A549 treated with DMSO at 1 μM for 4 hours (cell line): ENCODE measurements at places on chromosomes 2 and 18. TPM values are rescaled to one million over a fixed set of nuclear protein-coding genes. Genes with fewer than 3 reads are reported as not detected.

Gene AGXT
- total RNA-seq = not detected in 5 replicates

Gene CFAP53
- 0.27 to 0.50 TPM (median 0.33 TPM) in 5 replicates for total RNA-seq

Gene GKN1
- total RNA-seq = 0.57 to 0.74 TPM (median 0.71 TPM) in 5 replicates

Gene LIMS4
- total RNA-seq = 0.32 to 0.99 TPM (median 0.59 TPM) in 5 replicates

Gene TSPYL6
- not detected in 5 replicates for total RNA-seq

Gene KIAA2012
- total RNA-seq = not detected in 5 replicates

Gene ZSWIM2
- not detected in 5 replicates for total RNA-seq

Gene HOXD12
- not detected in 5 replicates for total RNA-seq

Gene SPAST
- 12.4 to 20.6 TPM (median 18.0 TPM) in 5 replicates for total RNA-seq

Gene ABCB11
- 0.01 to 0.03 TPM (median 0.02 TPM) in 3 of 5 replicates, not detected in the others for total RNA-seq

Gene KHK
- 7.3 to 10.5 TPM (median 8.9 TPM) in 5 replicates for total RNA-seq

Gene HSPE1
- 466 to 796 TPM (median 530 TPM) in 5 replicates for total RNA-seq

Gene DNMT3A
- 7.0 to 10.7 TPM (median 9.7 TPM) in 5 replicates for total RNA-seq

Gene CPLX4
- total RNA-seq = not detected in 5 replicates

Gene C2orf80
- total RNA-seq = not detected in 5 replicates

Gene TWIST2
- 10.1 to 20.6 TPM (median 18.8 TPM) in 5 replicates for total RNA-seq

Gene HRH4
- not detected in 5 replicates for total RNA-seq

Gene STPG4
- total RNA-seq = not detected in 5 replicates

Gene FEV
- not detected in 5 replicates for total RNA-seq

Gene TMEM163
- 0.08 to 0.15 TPM (median 0.12 TPM) in 4 of 5 replicates, not detected in the other for total RNA-seq

Gene TUBA3E
- not detected in 5 replicates for total RNA-seq

Gene FHOD3
- total RNA-seq = 2.3 to 2.8 TPM (median 2.4 TPM) in 5 replicates

Gene ABCG8
- not detected in 5 replicates for total RNA-seq

Gene MLPH
- total RNA-seq = 180 to 294 TPM (median 277 TPM) in 5 replicates

Gene ARPC2
- 286 to 304 TPM (median 289 TPM) in 5 replicates for total RNA-seq

Gene ANKRD53
- 0.06 to 0.34 TPM (median 0.07 TPM) in 3 of 5 replicates, not detected in the others for total RNA-seq
